ENCODE measurements at places on chromosomes 2 and 18. TPM values are rescaled to one million over a fixed set of nuclear protein-coding genes. Genes with fewer than 3 reads are reported as not detected.

COLEC12 gene
- total RNA-seq = 0.06 TPM

RESP18 gene
- not detected for total RNA-seq

SNED1 gene
- total RNA-seq = 0.79 TPM

INHA gene
- total RNA-seq = 0.36 TPM

ARHGEF4 gene
- total RNA-seq = 9.1 TPM

CDKL4 gene
- total RNA-seq = not detected

CCDC148 gene
- total RNA-seq = 1.1 TPM

ACKR3 gene
- total RNA-seq = 9.4 TPM

ACOXL gene
- not detected for total RNA-seq

ZNF532 gene
- total RNA-seq = 21.4 TPM

CRYBA2 gene
- total RNA-seq = not detected

Measured in A549 treated with GW870086 at 1 μM for 4 hours (cell line).